Stimulated activated CD4-positive, alpha-beta T cell treated with anti-CD3 and anti-CD28 coated beads, Interleukin-1b, Interleukin-23, amount 100 ng/mL, for 1 hour (primary cell): ENCODE measurements at places on chromosomes 5 and 9.

GRCh38 chr9:129568560-129569501, 52.1 kb downstream of the C9orf50 start:
- DNase-seq: no peak

GRCh38 chr5:24280215-24280614, 364.6 kb downstream of the CDH10 start:
- DNase-seq: no peak

- DNase-seq: no peak
Observed at GRCh38 chr9:138020120-138020794, 142.7 kb downstream of the CACNA1B start.

DNA sequence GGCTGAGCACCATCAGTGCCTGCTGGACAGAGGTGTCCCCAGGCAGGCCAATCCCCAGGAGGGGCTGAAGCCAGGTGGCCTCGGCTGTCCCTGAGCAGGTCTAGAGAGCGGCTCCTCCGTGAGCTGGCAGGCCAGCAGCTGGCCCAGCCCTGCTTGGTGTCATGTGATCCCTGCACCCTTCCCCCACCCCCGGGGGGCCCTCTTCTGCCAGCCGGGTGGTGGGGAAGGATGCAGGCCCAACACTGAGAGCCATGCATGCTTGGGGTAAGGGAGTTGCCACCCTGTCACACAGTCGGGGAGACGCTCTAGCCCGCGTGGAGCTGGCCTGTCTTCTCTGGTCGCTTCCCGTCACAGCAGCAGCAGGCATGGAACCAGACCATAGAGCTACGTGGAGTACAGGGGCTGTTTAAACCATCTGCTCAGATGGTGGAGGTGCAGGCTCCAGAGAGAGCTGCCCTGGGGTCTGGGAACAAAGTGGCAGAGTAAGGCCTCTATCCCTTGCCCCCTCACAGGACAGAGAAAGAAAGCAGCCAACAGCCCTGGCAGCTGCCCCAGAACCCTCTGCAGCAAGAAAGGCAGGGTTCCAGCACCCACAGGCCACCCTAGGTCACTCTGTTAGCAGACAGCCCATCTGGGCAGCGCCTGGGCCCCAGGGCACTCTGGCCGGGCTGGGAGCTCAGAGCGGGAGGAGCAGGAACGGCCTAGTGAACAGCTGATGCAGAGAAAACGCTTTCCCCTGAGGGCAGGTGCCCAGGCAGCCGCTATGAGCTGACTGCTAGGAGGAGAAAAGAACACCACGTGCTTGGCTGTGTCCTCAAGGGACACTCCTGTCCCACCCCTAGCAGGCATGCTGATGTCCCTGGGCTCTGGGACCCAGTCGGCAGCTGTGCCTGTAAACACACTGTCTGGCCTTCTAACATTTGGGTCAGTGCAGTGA, 6.8 kb downstream of the RALGDS start:
- DNase-seq: no peak

DNA sequence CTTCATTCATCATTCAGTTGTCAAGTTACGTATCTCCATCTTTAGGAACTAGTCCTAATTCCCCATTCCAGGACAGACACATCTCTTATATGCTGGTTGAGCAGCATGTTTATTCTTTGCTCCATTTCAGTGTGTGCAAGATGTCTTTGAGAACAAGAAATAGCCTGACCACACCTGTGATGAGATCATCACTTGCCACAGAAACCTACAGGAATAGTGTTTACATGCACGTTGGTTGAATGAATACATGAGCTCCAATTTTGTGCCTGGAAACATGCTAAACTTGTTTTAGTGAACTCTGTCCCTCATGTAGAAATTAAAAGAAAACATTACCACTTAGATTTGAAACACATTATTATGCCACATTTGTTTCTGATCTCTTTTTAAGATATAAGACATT, 489.1 kb downstream of the CDH18 start:
- no peak for DNase-seq

GRCh38 chr5:169634606-169635005, 2.5 kb upstream of the DOCK2 start:
- DNase-seq: no peak

DNA sequence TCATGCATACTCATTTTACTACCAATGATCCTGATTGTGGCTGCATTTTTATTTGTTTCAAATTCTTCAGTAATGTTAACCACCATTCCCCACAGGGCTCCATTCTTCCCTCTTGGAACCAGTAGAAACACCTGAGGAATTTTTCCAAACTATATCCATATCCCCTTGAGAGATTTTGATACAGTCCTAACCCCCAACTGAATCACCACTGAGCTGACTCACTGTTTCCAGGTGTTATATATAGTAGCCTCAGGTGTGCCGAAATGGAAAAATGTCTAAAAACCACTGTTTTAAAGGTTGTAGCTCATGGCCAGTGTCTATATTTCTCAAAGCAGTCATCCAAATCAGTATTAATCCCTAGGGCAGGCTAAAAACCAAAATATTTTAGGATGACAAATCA, 85.2 kb downstream of the MRPS27 start:
- no peak for DNase-seq

- DNase-seq: no peak
Observed at GRCh38 chr9:137202966-137203365, 2.4 kb upstream of the TPRN start.

- DNase-seq: no peak
Observed at GRCh38 chr5:11322133-11322532, 561.1 kb upstream of the DAP start.

DNA sequence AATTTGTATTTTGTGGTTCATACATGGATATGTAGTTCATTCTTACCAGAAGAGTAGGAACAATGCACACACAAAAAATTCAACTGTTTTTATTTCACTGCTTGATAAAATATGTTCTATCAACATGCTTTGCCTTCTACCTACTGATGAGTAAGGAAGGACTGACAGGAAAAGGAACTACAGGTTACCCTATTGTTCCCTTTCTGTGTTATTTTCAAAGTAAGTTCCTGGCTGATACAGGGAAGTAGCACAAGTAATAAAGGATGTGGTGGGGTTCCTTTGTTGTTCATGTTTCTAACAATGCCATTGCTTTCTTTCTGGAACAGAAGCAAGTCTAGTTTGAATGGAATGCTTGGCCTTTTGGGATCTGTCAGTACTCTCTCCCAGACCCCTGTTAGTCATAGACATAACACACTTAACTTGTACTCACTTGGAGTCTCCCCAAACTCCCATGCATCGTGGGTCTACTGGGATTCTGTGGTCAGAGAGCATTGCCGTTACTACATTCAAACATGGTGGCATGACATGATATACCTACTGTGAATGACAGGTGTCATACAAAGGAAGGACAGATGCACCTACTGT, 20.2 kb upstream of the ALDOB start:
- DNase-seq: no peak

DNA sequence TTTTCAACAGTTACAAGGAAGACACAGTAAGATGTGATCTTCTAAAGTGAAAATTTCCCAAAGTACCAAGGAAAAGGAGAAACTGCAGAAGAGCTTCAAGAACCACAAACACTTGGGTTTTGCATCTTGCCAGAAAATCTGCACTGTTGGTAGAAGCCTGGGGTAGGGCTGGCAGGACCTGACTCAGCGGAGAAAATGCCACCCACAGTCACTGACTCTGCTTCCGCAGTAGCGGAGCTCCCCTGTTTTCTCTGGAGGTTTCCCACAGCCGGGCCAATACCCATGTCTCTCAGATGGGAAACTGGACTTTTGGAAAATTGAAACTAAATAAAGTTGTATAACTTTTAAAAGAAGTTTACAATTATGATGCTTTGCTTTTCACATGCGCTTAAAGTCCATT, 104.2 kb downstream of the MEF2C start:
- no peak for DNase-seq

- no peak for DNase-seq
Observed at GRCh38 chr5:6827526-6828219, 114.4 kb downstream of the TENT4A start.

- no peak for DNase-seq
Observed at GRCh38 chr5:127446626-127447025, 70.8 kb upstream of the PRRC1 start.

- no peak for DNase-seq
Observed at GRCh38 chr5:97022898-97023297, 87.0 kb downstream of the LNPEP start.

- no peak for DNase-seq
Observed at GRCh38 chr5:64978546-64978945, 209.8 kb downstream of the CWC27 start.

- DNase-seq: no peak
Observed at GRCh38 chr9:130601100-130601499, 21.7 kb downstream of the FUBP3 start.

DNA sequence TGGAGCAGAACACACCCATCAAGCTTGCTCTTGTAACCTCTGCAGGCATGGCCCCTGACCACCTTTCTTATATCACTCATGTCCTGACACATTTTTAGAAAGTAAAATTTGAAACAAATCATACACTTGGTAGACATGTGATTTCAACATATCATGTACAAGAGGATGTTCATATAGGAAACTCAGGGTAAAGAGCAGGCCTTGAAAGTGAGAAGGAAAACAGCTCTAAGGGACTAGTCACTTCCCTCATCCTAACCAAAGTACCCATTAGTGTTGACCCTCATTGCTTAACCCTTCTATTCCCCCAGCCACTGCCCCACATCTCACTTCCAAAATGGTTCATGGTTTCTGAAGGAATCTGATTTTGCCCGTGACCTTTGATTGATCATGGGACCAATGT, 492.4 kb upstream of the KLF4 start:
- no peak for DNase-seq

- DNase-seq: no peak
Observed at GRCh38 chr5:144712090-144712489, 541.4 kb downstream of the KCTD16 start.

DNA sequence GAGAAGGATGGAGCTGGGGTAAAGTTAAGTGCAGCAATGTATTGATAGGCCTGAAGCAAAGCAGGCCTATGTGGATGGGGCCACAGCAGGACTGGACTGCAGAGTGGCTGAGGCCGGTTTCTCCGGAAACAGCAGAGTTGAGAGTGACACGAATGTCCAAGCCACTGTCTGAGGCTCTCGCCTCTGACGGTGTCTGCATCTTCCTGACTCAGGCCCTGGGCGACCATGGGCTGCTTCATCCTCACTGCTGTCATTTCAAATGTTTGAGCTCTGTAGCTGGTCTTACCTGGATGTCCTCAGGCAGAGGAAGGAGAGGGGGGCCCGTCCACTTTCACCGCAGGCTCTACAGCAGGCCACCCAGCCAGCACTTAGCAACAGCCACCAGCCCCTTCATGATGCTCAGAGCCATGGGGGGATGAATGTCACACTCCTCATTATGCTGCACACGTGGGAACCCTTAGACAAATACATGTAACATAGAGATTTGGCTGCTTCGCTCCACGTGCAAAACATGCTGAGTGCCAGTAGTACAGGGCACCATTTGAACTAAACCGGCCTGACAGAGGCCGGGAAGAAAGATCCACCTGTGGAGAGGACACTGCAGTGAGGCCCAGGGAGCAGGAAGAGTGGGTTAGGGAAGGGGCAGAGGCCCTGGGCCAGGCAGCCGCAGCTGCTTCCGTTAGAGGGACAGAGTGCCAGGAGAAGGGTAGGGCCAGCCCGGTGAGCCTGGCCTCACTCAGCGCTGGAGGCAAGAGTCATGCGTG, 31.7 kb upstream of the NXNL2 start:
- no peak for DNase-seq

DNA sequence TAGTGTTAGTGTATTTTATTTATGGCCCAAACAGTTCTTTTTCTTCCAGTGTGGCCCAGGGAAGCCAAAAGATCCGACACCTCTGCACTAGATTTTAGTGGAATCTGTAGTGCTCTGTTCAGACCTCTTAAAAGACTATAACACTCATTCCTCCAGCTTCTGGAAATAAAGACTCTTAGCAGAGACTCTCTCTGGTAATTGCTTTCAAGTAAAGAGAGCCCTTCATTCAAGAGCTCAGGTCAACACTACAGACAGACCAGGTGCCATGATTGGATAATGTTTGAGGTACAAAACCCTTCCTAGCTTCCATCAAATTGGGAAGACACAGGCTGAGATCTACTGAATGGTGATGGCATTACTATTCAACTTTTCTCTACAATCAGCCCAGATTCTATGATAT, 255.8 kb downstream of the PRDM9 start:
- no peak for DNase-seq
